ENCODE measurements at places on chromosomes 1 and 21.

GRCh38 chr1:232594768-232595698 is 34.9 kb downstream of the SIPA1L2 start:
- DNase-seq = no peak

DNA sequence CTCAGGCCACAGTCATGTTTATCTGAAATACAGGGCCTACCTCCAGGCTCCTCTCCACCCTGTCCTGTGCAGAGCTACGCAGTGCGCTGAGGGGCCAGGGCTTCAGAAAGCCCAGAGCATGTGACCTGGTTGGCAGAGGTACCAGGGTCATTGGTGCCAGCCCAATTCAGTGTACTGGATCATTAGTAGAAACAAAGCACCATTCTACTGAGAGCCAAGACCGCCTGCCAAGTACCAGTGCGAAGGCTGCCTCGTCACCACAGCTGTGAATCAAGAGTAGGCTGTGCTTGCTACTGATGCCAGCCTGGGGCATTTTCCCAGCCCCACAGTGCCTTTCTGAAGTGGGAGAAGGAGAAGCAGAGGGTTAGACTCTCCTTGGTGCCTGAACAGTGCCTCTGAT is 59.8 kb downstream of the CAPN9 start:
- peak; percentile 86 for DNase-seq

- DNase-seq = no peak
These were observed 6.5 kb downstream of the MRPS15 start for GRCh38 chr1:36457691-36458090.

GRCh38 chr21:29501451-29501850 is 202.7 kb downstream of the BACH1 start:
- no peak for DNase-seq

DNA sequence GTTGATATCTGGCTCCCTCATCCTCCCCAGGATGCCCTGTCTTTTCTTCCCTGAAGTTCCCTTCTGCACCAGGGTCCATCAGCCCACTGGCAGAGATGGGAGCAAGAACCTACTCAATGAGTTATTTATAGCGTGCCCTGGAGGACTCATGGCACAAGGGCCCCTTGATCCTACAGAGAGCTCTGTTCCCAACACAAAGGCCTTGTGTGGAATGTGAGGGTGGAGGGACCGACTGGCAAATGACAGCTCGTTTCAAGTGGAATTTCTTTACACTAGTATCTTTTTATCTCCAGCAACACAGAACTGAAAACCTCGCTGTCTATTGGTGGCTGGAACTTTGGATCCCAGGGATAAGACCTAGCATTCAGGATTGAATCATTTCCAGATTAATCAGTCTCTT is 22.4 kb downstream of the CHI3L2 start:
- DNase-seq = no peak

GRCh38 chr1:156123356-156124196 is 9.1 kb downstream of the LMNA start:
- peak; percentile 96 for DNase-seq

GRCh38 chr21:26140164-26140579 is 30.4 kb downstream of the APP start:
- no peak for DNase-seq

All from ascending aorta (tissue), 2 donors.